Omental fat pad (tissue), 4 donors: ENCODE measurements at places on chromosomes 2 and 18.

GRCh38 chr2:44079686-44080085, 83.9 kb upstream of the LRPPRC start:
- no peak for DNase-seq

GRCh38 chr2:220002251-220002650, 374.8 kb downstream of the SLC4A3 start:
- no peak for DNase-seq

DNA sequence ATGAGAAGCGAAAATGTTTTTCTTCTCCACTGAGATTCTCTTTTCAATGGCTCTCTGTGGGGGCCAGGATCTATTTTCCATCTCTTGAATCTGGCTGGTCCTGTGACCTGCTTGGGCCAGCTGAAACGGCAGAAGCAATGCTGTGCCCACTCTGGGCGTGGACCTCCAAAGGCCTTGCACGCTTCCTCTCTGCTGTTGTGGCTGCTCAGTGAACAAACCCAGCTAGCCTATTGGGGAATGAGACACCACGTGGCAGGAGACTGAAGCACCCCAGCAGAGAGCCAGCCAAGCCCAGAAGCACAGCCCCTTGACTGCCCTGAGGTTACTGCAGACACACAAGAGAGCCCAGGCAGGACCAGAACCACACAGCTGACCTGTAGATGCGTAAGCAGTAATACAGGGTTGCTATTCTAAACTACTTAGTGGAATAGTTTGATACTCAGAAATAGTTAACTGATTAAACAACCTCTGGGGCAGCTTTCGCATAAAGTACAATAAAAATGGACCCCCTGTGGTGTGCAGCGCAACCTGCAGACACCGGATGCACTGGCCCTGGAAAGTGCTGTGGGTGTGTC, 221.7 kb upstream of the SH3BP4 start:
- no peak for DNase-seq

GRCh38 chr18:72375618-72376017, 168.5 kb downstream of the CBLN2 start:
- DNase-seq: no peak

- DNase-seq: no peak
Observed at GRCh38 chr2:149832324-149832723, 244.7 kb upstream of the MMADHC start.

DNA sequence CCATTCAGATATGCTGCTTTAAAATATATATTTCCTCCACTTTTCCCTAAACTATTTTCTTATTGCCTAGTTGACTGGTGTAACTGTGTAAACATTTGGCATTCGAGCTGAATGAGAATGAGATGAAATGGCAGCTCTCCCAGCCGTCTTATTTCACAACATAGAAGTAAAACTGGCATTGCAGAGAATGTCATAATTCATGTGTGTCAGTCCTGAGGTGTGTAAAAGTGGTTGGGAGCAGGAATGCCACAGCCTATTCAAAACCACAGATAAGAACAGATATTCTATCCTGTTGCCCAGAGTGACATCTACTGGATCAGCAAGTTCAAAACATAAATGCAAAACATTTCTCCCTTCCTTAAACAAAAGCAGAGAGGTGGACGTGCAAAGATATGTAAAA, 565.5 kb upstream of the CHAC2 start:
- no peak for DNase-seq

GRCh38 chr2:44335806-44336538, 25.3 kb downstream of the PREPL start:
- DNase-seq: no peak
